Naive B cell (primary cell): ENCODE measurements at places on chromosomes 7 and 10. TPM values are rescaled to one million over a fixed set of nuclear protein-coding genes. Genes with fewer than 3 reads are reported as not detected.

- no peaks in the 10 kb centered on the region for H3K4me1 ChIP-seq
- H3K4me3 ChIP-seq: no peak overlapping the region
- no peak for DNase-seq
Measured at GRCh38 chr10:128384831-128385230, 258.6 kb upstream of the MKI67 start.

SPAM1 gene
- not detected for polyA plus RNA-seq

DNA sequence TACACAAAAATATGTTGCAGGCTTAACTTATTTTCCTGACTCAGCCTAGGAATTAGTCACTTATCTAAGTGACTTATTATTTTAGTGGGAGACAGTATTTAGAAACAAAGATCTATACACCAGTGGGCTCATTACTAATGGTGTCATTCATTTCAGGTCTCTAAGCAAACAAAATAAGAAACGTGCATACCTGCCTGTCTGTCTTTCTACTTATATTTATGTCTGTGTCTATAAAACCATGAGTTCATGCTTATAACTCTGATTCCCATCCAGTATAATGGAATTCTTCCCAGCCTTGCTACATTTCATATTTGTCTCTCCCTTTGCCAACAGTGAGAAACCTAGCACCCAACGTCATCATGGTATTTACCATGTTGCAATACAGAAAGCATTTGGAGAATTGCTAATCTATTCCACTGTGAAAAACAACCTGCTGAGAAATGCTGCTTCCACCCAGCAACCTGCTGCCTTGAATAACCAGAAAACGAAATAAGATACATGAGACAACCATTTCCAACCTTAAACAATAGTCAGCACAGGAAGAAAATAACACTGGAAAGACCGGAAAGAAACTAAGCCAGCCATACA is 501.0 kb downstream of the GLRX3 start:
- peaks cover 24% of the 10 kb centered on the region for H3K27me3 ChIP-seq
- H3K4me1 ChIP-seq: no peaks in the 10 kb centered on the region
- H3K27ac ChIP-seq: no peak overlapping the region
- H3K4me3 ChIP-seq: no peak overlapping the region
- no peak for DNase-seq
- no peaks in the 10 kb centered on the region for H3K36me3 ChIP-seq

DNA sequence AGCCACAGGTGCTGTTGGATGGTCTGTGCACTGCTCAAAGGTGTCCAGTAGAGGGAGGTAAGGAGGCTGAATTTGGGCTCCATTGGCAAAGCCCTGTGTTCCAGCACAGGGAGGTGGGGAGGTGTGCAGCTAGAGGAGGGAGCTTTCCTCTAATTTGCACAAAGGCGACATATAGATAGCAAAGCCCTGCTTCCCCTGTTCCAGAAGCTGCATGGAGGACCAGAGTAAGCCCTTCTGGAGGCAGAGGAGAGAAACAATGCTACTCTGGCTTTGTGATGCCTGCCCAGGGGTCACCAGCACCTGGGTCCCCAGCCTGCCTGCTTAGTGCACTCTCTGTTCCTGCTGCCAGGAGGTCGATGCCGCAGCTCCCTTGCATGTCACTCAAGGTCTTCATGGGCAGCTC is 3.4 kb upstream of the ARHGAP22 start:
- H3K4me1 ChIP-seq: peaks cover 37% of the 10 kb centered on the region
- peaks cover 8% of the 10 kb centered on the region for H3K36me3 ChIP-seq
- H3K27ac ChIP-seq: no peak overlapping the region
- H3K27me3 ChIP-seq: peaks cover 32% of the 10 kb centered on the region
- peak; percentile 49 for DNase-seq

DNA sequence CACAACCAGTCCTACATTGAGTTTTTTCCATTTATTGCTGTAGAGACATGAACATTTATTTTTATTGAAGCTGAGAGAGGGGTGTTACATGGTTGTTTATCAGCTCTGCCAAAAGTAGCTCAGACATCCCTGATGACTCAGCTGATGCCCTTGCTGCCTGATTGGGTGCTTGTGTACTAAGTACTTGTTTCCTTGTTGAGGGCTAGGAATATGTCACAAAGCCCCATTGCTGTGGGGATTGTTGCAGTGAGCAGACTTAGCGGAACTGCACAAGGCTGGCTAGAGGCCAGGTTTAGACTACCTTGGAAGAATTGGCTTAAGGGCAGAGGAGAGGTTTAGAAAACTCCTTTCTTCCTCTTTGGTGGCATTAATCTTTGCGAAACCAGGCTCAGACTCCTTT is 110.6 kb downstream of the AUTS2 start:
- no peak overlapping the region for H3K27ac ChIP-seq
- H3K4me3 ChIP-seq: no peak overlapping the region
- H3K36me3 ChIP-seq: no peaks in the 10 kb centered on the region

- no peak for DNase-seq
- H3K27me3 ChIP-seq: no peaks in the 10 kb centered on the region
- H3K36me3 ChIP-seq: no peaks in the 10 kb centered on the region
- no peak overlapping the region for H3K27ac ChIP-seq
Measured at GRCh38 chr10:104937567-104937966, 296.5 kb downstream of the SORCS3 start.

LIPM gene
- not detected for polyA plus RNA-seq
